ENCODE measurements at places on chromosomes 4 and X. TPM values are rescaled to one million over a fixed set of nuclear protein-coding genes. Genes with fewer than 3 reads are reported as not detected.

The MAGED4 gene
- total RNA-seq = not detected

The ADH1A gene
- not detected for total RNA-seq

The AR gene
- total RNA-seq = not detected

The TRAM1L1 gene
- not detected for total RNA-seq

The TMEM31 gene
- not detected for total RNA-seq

GRCh38 chrX:136816975-136817374 lies 36.2 kb upstream of the ARHGEF6 start:
- no peak for DNase-seq

DNA sequence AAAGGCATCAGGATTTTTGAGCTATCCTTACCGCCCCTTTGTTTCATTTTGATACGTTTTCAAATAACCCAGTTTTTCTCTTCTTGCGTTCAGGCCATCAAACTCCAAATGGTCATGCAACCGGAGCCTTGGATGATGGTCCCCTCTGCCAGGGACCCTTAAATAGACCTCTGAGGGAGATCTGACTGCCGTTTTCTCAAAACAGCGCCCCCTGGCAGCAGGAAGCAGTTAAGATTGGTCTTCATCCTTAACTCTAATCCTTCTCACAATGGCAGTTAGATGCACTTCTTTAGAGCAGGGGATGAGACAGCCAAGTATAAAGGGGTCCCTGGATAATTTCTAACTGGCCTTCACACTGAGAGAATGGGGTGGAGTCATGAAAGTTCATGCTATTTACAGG lies 525.0 kb upstream of the SPANXN1 start:
- DNase-seq = no peak

DNA sequence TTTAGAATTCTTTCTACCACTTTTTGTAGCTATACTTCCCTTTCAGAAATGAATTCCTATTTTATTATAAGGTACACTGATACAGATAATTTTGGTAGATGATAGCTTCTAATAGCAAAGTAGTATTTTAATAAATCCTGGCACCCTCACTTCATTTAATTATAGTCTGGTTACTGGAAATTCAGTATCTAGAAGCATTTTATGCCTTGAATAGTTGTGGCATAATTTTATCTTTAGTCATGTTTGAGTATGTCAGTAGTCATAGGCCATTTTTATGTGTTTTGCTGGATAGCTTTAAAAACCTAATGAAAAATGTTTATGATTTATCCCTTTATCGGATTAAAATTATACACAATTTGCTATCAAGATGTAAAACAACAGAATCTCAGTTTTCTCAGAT lies 92.3 kb downstream of the DIAPH2 start:
- no peak for DNase-seq

DNA sequence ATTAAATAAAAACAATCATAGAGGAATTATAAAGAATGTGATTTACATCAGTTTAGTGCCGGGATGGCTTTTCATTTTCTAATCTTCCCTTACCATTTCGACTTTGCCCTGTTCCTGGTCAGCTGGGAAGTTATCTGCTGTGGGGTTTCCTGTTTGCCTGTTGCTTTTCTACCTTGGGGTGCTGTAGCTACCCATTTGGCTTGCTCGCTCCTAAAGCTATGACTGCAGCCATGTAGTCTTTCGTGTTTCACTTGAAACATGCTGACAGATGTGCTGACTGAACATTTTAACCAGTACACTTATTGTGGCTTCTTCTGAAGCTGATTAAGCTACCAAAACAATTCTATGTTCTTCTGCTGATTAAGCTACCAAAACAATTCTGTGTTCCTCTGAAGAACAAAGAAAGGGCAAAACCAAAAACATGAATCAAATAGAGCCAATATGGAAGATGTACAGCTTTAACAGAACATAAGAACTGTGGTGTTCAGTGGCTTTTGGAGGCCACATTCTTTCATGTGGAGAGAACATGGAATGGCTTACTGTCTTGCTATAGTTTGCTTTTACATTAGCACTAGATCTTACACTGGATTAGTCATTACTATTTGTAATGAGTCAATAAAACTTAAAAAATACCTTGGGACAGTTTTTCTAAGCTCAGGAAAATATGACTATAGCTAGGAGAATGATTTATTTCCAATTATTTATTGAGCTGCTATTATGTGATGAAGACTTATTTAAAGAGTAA lies 440.4 kb downstream of the SPRY1 start:
- DNase-seq = no peak

DNA sequence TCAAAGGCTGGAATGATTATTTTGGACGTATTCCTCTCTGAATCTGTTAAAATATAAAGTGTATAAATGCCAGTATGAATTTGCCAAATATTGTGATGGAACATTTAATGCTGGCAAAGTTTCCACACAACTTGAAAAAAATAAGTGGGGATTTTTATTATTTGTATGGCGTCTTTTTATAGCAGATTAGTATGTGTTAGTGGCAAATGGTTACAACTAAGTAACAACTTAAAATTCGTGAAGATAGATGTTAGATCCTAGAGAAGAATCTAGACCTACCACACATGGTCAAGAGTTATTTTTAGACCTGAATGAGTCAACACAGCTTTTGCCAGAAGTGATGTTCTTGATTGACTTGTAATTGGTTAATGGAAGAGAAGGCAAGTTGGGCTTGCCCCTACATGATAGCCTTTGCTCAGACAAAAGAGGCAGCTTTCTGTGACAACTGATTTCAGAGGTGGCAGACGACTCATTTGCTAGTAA lies 4.8 kb downstream of the CPE start:
- no peak for DNase-seq

- no peak for DNase-seq
These were observed 17.5 kb downstream of the SLC16A2 start for GRCh38 chrX:74438764-74439163.

DNA sequence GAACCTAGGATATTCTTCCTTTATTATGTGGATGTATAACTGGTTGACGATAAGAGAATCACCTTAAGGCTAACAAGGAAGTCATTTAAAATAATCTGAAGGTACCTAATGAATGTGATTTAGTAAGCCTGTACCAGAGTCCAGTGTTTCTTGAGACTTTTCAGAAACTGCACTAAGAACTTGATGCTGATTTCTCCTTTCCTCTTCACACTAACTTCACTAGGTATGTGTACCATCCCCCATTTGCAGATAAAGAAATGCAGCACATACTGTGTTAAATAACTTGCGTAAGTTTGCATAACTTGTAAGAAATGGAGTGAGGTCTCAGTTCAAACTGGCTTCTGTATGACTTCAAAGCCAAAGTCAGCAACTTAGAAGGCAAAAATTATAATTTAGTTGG lies 63.3 kb downstream of the ELOVL6 start:
- DNase-seq = no peak

DNA sequence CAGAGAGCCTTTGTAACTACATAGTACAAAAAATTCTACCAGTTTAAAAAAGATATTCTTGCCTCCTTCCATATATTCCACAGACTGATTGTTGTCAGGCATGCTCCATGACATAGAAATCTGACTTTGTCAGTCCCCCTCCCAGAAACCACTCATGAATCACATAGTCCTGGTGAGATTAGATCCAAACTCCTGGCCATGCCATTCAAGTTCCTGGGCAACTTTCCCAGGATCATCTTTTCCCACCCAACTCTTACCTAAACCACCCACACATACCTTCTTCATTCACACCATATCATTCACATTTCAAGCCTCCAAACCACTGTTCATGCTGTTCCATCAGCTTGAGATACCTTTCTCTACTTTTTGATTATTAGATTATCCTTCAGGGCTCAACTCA lies 46.4 kb downstream of the SLC16A2 start:
- no peak for DNase-seq

GRCh38 chr4:10013722-10014121 lies 7.6 kb downstream of the SLC2A9 start:
- peak; percentile 73 for DNase-seq

DNA sequence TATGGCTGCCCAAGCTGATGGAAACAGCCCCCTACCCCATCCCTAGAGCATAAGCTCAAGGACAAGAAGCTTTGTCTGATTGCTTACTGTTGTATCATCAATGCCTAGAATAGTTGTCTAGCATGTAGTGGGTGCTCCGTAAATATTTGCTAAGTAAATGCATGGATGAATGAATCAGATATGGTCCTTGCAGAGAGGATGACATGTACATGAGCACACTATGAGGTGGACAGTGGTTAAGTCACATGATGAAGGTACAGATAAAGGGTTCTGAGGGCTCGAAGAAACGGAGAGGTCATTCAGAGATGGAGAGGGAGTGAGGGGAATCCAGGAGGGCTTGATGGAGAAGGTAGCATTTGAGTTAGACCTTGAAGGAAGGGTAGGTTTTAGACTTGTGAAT lies 214.2 kb downstream of the RBMX2 start:
- no peak for DNase-seq

GRCh38 chr4:119025420-119025819 lies 110.2 kb upstream of the MYOZ2 start:
- no peak for DNase-seq

Measured in activated naive CD4-positive, alpha-beta T cell treated with anti-CD3 and anti-CD28 coated beads for 36 hours (primary cell).